Bone marrow (tissue), 2 donors: ENCODE measurements at places on chromosomes 16 and 17.

- DNase-seq: no peak
These were observed 22.4 kb downstream of the SOX9 start for GRCh38 chr17:72143245-72143644.

DNA sequence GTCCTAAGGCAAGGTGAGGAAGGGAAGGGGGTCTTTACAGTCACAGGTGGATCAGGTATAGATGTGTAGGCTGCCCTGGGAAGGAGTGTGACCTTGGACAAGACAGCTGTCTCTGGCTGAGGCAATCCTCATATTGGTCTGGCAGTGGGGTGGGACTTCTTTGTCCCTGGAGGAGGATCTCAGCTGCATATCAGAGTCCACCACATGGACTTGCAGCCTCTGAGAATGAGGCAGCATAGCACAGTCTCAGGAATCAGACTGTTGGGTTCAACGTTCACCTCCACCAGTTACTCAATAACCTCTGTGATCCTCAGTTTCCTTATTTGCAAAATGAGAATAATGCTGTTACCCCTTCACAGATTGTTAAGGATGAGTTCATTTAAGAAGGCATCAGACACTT is 33.4 kb downstream of the ACSM2A start:
- no peak for DNase-seq

- no peak for DNase-seq
These were observed 16.5 kb upstream of the SLC35G3 start for GRCh38 chr17:35210741-35211140.

DNA sequence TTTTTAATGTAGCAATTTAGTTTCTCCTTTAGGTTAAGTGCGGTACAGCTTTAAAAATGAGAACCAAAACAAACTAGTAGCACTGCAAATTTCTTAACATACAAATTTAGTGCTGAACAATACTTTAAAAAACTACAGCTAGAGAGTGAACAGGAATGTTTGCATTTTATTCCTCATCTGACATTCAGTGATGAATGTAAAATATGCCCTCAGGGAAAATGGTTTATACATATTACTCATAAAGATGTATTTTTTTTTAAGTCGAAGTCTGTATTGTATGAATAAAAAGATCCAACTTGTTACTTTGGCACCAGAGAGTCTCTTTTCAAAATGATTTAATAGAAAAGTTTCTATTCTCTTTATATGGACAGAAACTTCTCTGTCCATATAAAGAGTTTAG is 96.8 kb downstream of the BRIP1 start:
- no peak for DNase-seq
